Esophagus muscularis mucosa (tissue), 4 donors: ENCODE measurements at places on chromosomes 16 and 17. TPM values are rescaled to one million over a fixed set of nuclear protein-coding genes. Genes with fewer than 3 reads are reported as not detected.
A peak's percentile ranks its signal among the peaks of the same experiment; 100 is the strongest.

DNA sequence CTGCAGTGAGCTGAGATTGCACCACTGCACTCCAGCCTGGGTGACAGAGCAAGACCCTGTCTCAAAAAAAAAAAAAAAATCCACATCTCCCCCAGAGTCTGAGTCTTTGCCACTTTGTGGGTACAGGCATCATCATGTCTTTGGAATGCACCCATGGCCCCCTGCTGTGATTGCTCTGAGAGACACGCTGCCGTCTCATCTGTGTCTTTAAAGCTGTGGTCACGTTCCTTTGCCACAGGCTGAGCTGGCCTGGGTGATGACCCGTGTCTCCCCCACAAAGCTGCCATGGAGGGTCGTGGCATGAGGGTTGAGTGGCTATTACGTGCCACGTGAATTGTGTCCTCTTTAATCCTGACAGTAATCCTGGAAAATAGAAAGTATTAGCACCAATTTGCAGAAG, 20.2 kb downstream of the CRISPLD2 start:
- H3K27me3 ChIP-seq = no peaks in the 10 kb centered on the region
- peak overlapping the region; percentile 97 for H3K27ac ChIP-seq
- H3K4me1 ChIP-seq = peaks cover 37% of the 10 kb centered on the region
- H3K4me3 ChIP-seq = no peak overlapping the region
- DNase-seq = no peak
- H3K36me3 ChIP-seq = peaks cover 14% of the 10 kb centered on the region

DNA sequence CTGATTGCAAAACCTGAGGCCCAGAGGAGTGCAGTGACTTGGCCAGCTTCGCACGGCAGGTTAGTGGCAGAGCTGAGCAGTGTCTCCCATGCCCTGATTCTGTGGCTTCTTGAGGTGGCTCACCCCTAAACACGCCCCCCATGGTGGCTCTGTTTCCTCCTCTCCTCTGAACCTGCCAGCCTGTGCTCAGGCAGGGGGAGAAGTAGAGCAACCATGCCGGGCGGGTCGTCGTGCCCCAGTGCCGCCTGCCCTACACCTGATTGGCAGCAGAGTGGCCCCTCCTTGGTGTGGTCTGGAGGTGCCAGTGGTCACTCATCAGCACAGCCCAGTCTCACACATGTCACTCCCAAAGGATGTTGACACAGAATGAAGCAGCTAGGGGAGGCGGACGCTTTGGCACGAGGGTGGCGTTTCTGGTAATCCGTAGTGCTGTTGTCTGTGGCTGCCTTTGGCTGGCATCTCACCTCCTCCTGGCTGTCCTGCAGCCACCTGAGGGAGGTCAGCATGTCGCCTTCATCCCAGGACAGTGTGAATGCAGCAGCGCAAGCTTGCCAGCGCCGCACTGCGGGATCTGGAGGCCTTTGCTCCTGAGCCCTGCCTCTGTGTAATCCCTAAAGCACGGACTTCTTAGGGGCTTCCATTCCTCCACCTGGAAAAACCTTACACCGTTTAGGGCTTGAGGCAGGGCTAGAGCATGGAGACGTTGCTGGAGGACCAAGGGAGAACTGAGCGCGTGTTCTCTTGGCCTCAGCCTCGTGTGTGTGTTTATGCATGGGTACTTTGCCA, 294.7 kb downstream of the SEC14L1 start:
- no peak for DNase-seq
- H3K27ac ChIP-seq = peak overlapping the region; percentile 99
- no peak overlapping the region for H3K4me3 ChIP-seq

GRCh38 chr16:57950382-57950781, 20.5 kb downstream of the CNGB1 start:
- DNase-seq = no peak
- no peaks in the 10 kb centered on the region for H3K36me3 ChIP-seq
- no peak overlapping the region for H3K4me3 ChIP-seq
- no peaks in the 10 kb centered on the region for H3K27me3 ChIP-seq
- H3K4me1 ChIP-seq = no peaks in the 10 kb centered on the region

DNA sequence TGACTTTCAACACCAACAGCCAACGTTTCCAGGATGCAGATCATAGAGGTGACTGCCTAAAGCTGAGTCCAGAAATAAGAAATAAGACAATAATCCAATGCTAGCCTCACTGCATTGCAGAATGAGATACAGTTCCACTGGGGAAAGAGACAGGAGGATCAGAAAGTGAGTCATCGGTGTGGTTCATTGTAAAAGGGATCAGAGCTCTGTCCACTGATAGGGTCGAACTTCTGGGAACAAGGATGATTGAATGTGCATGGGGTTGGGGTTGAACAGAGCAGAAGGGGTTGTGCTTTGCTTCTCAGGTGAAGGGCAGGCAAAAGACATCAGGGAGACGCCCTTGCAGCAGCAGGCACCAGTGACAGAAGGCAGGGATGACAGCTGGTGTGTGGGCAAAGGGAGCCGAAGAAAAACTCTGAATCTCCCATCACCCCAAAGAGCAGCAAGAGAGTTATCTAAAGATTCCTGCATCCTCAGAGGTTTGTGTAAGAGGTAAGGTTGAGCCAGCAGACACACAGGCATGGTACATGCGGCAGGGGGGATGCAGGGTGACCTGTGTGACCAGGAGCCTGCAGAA, 16.4 kb downstream of the CLEC10A start:
- H3K27ac ChIP-seq = no peak overlapping the region
- H3K4me3 ChIP-seq = no peak overlapping the region
- no peak for DNase-seq
- no peaks in the 10 kb centered on the region for H3K4me1 ChIP-seq
- no peaks in the 10 kb centered on the region for H3K36me3 ChIP-seq
- no peaks in the 10 kb centered on the region for H3K27me3 ChIP-seq

DNA sequence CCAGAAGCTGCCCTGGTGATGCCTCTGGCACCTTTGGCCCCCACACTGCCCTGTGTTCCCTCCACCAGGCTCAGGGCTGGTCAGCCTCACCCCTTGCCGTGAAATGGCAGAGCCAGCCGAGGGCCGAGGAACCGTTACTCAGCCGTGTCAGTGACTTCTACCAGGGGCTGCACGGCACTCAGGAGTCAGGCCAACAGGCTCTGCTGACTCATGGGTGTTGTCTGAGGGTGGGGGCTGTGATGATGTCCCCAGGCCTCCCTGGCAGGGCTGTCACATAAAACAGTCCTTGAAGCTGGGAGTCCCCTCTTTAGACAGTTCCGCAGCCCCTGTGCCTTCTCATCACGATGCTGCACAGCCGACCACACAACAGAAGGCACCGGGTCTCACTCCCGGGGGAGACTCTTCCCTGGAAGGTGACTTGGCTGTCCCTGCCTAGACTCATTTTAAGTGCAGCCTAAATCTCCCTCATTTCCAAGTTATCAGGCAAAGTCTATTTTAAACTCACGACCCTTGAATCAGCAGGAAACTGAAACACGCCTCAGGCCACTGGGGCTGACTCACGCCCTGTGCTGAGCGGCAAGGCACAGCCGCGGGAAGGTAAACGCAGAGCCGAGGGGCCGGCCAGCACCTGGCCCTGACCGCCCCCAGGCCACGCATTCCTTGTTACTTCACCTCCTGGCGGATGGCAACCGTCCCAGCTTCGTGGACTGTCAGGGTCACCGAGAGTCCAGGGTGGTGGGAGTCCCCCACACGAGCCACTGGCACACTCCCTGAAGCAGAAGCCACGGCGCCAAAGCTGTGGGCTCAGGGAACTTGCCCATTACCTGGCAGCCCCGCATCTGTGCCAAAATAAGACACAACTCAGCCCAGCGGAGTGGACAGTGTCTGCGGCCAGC, 102.6 kb downstream of the ZNF778 start:
- H3K27ac ChIP-seq = peak overlapping the region; percentile 82
- peak overlapping the region; percentile 25 for H3K4me3 ChIP-seq
- peaks cover 3% of the 10 kb centered on the region for H3K36me3 ChIP-seq
- no peaks in the 10 kb centered on the region for H3K27me3 ChIP-seq
- H3K4me1 ChIP-seq = peaks cover 100% of the 10 kb centered on the region
- DNase-seq = no peak

DNA sequence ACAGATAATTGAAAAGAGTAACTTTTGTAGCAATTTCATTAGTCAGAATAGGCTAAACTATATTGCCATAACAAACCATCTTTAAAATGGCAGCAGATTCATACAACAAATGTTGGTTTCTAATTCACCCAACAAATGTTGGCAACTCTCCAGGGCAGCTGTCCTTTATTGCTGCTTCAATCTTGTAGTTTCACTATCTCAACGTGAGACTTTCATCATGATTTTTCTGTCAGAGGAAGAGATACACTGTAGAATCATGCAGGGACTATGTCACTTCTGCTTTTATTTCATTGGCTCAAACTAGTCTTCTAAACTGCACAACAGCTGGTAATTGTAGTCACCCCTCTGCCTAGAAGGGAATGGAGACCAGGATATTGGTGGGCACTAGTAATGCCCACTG, 174.2 kb downstream of the TANC2 start:
- no peak for DNase-seq
- H3K4me3 ChIP-seq = no peak overlapping the region
- H3K27ac ChIP-seq = no peak overlapping the region
- H3K4me1 ChIP-seq = peaks cover 3% of the 10 kb centered on the region
- H3K36me3 ChIP-seq = no peaks in the 10 kb centered on the region
- no peaks in the 10 kb centered on the region for H3K27me3 ChIP-seq

DNA sequence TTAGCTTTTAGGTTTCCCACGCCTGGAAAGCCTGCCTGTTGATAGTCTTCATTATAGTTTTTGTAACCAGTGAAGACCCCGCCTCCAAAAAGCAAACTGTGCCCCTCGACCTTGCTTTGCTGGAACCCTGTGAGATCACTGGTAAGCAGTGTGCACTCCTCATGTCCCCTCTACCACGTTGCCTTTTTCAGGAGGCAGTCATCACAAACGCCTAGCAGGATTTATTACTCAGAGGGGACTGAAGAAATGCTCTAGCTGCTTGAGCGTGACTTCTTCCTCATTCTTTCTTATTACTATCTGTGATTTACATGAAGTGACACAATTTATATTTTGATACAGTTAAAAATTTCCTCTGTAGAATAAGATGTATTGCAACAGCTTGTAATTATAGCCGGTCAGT, 6.5 kb upstream of the KRTAP3-1 start:
- H3K36me3 ChIP-seq = no peaks in the 10 kb centered on the region
- DNase-seq = no peak
- H3K27me3 ChIP-seq = no peaks in the 10 kb centered on the region
- no peak overlapping the region for H3K27ac ChIP-seq
- no peaks in the 10 kb centered on the region for H3K4me1 ChIP-seq
- no peak overlapping the region for H3K4me3 ChIP-seq

NPIPA7 gene
- 6.4 TPM for total RNA-seq

GPR142 gene
- 0.39 TPM for total RNA-seq

TMEM94 gene
- 35.3 TPM for total RNA-seq

SOX9 gene
- 3.7 TPM for total RNA-seq

CLDN7 gene
- total RNA-seq = 1.8 TPM

GRAPL gene
- total RNA-seq = not detected
